ENCODE measurements at places on chromosomes 6 and 20.

DNA sequence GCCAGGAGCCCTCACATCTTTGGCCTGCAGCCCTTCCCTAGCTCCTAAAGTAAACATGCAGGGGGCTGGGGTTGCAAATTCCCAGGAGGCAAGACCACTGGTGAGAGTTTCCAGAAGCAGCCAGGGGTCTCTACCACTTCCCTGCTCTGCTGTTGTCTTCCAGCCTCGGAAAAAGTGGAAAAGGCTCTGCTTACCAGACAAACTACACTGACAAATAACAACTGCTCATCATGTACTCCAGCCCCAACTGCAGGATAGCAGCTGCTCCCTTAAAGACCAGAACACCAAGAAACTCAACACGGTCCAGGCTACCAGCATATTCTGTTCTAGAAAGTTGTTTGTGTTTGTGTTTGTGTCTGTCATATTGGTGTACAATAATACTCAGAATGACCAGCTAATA is 187.5 kb upstream of the MARCKS start:
- no peak for DNase-seq

DNA sequence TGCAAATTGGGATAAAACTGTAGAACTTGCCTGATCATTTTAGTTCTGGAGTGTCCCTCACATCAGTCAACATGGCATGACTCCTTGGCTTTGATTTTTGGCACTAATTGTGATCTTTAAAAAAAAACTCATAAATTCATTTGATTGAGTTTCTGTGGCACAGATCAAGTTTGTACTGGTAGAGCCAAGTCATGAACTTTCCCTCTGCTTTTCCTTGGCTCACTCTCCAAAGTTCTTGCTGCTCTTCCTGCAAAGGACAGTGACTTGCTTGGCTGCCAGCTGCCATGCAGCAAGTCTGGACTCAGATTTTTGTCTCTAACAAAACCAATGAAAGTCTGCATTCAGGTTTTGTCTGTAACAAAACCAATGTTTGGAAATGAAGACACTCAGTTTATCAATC is 115.5 kb downstream of the RFX6 start:
- no peak for DNase-seq

- no peak for DNase-seq
Observed at GRCh38 chr20:38269040-38269439, 8.5 kb upstream of the KIAA1755 start.

DNA sequence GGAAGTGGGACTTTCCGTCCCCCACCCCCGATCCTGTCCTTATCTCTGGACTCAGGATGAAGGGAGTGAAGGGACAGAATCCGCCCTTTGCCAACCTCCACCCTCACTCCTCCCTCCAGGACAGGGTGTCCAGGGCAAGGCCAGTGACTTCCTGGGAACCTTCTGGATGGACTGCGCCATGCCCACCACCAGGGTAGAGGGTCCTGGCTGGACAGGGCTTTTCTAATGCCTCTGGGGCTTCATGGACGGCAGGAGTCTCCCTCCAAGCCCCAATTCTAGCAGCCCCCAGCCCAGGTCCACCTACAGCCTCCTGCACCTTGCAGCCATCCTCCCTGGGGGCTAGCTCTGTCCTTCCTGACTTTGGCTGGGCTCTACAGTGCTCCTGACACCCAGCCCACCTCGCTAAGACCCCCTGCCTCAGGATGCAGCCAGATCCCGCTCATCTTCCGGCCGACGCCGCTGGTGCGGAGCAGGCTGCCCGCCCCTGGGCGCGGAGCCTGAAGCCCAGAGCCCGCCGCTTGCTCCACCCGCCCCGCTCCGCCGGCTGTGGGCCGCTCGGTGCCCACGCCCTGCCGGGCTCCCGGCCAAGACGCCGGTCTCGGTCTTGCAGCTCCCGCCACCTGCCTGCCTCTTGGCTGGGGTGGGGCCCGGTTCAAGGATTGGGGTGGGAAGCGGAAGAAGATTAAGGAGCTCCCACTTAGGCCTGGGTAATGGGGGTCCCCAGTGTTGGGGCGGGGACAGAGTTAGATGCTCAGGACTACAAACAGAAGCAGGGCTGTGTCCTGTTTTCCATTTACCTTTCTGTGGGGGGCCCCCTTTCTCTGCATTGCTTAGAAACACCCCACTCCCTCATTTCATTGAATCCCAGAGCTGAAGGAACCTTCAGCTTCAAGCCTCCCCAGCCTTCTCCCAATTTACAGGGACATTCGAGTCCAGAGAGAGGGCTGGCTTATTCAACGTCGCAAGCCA is 72.8 kb downstream of the MDGA1 start:
- peak; percentile 58 for DNase-seq

- DNase-seq, result no peak
Observed at GRCh38 chr6:50116797-50117542, 67.2 kb upstream of the DEFB112 start.

DNA sequence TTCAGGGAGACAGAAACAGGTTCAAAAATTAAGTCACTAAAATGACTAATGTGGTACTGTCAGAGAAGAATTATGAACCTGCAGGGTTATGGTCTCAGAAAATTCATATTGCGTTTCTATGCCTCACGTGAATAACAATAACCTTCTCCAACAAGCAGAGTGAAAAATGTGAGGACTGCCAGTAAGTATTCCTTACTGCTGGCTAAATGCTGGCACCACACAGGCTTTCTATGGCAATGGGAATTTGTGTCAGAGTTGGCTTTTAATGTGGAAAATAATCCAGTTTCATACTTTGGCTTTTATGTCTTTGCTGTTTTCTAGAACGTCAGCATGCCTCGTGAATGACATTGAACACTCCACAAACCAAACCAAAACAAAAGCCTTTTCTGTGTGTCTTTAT is 656.0 kb downstream of the KIF16B start:
- no peak for DNase-seq

DNA sequence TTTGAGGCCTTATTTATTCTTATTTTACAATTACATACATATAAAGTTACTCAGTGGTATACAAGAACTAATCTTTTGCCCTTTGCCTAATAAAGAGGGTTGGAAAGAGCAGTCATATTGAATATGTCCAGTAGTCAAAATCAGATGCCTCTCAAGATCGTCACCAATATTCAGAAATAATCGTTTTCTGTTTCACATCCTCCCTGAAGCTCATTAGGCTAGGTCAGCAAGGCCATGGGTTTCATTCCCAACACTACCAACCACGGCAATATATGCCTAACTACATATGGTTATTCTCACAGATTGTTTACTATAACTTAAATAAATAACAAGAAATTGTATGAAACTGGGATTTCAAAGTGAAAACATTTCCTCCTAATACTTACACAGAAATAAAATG is 167.2 kb upstream of the MANEA start:
- DNase-seq, result no peak

DNA sequence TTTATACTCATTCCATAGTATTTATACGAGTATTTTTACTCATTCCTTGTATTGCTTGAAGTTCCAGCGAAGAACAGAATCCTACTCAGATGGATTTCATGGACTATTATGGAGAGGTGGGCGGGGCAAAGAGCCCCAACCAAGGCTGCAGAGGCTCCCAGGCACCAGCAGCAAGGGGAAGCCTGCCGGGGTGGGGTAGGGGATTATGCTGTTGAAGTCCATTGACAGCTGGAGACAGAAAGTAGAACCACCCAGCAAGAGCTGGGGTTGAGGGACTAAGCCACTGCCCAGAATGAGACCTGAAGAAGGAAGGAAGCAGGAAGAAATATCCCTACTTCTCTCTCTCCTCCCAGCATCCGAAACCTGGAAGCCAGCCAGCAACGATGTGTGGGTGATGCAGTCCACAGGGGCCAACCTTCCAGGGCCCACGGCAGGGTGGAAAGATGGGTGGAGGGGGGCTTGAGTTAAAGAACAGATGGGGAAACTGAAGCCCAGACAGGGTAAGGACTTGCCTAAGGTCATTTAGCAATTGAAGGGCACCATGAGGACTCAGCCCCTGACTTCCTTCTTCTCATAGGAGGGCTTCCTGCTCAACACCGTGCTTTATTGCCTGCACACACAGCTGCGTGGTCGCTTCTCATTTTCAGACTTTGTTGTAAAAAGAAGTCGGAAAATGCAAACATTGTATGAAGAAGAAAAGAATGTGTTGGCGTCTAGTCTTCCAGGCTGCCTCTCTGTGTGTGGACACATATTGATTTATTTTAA is 18.3 kb upstream of the GTSF1L start:
- no peak for DNase-seq

DNA sequence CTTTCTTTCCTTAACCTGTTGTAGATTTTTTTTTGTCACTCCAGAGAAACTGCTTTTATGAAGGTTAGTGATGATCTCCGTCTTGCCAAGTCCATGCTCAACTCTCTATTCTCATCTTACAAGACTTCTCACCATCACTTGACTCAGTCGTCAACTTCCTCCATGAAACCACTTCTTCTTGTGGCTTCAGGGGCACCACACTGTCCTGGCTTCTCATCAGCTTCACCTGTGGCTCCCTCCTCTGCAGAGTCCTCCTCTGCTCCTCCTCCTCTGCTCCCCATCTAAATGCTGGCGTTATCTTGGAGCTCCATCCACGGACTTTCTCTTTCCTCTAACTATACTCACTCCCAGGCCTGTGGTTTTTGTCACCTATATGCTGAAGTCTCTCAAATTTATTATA is 187.5 kb downstream of the BACH2 start:
- no peak for DNase-seq

DNA sequence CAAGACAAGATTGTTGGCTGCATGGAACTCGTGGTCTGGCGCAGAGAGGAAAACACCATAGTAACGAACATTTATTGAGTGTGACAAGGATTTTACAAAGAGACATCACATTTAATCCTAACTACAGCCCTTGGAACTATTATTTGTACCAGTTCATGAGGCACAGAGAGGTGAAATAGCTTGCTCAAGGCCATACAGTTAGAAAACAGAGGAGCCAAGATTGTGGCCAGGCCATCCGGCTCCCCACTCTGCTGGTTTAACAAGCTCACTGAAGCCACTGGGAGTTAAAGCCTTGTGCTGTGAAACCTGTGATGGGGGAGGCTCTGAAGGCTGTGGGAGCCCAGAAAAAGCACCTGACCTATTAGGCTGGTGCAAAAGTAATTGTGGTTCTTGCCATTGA is 74.9 kb upstream of the ZNFX1 start:
- DNase-seq, result no peak

DNA sequence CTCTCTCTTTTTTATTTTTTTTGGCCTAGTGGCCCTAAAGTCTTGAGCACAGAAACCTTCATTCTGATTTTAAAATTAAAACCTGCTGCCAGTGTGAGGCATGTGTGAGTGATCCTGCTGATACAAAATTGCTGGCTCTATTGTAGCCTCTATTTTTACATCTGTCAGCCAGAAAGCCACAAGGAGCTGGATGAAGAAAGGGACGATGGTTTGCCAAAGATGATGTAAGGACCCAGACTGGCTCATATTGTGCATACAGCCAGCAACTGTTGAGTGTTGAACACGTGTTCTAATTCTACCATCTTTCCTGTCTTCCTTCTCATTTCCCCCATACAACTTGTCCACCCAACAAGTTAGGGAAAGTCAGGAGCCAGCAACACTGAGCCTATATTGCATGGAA is 40.8 kb upstream of the ATXN1 start:
- no peak for DNase-seq

GRCh38 chr6:87553159-87553765 is 36.5 kb downstream of the RARS2 start:
- no peak for DNase-seq

- DNase-seq, result no peak
Observed at GRCh38 chr6:139753198-139753861, 378.9 kb upstream of the CITED2 start.

DNA sequence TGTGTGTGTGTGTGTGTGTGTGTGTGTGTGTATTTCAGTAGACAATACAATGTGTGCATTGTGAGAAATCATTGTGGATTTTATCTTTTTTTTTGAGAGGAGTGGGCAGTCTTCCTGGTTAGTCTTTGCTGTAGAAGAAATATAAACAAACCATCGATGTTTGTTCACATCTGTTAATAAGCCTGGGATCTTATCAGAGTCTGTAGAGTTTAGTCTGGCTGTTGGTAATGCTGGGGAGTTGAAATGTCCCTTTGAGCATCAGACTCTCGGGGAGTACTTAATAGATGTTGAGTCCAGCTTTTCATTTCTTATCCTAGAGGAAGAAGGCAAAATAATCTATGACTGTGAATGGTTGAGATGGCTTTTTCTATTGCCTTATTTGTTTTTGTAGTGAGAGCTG is 96.6 kb upstream of the SUPT3H start:
- no peak for DNase-seq

- DNase-seq, result no peak
Observed at GRCh38 chr20:11271319-11271718, 597.5 kb upstream of the JAG1 start.

DNA sequence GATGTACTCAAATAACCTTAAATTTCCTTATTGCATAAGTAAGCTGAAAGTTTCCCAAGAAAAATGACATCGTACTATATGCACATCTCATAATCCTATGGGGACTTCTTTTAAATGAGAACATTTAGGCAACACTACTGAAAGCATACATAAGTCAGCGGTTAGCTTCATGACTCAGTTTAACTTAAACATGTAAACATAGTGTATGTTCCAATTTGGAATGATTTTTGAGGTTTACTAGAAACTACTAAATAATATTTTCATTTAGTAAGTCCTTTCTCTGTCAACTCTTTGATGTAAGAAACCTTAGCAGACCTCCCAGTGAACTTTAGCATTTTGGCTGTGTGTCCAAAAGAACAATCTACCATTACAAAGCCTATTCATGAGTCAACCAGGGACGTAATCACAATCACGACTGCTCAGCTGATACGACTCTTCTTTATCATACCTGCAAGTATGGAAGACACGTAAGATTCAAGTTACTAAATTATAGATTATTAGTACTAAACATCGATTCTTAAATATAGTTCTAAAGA is 19.3 kb downstream of the HIVEP2 start:
- DNase-seq, result no peak

GRCh38 chr20:31962761-31963160 is 5.2 kb upstream of the XKR7 start:
- no peak for DNase-seq

DNA sequence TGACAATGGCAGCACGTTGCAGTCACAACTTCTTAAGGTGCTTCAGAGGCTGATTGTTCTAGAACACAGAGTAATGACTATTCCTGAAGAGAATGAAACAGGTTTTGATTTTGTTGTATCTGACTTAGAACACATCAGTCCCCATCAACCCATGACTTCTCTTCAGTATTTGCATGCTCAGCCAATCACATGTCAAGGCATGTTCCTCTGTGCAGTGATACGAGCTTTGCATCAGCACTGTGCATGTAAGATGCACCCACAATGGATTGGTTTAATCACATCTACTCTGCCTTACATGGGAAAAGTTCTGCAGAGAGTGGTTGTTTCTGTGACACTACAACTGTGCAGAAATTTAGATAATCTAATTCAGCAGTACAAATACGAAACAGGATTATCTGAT is 54.3 kb downstream of the PGM3 start:
- no peak for DNase-seq

- DNase-seq, result no peak
Observed at GRCh38 chr6:155117785-155118184, 122.7 kb downstream of the TIAM2 start.
